ENCODE measurements at places on chromosomes 13 and 19. TPM values are rescaled to one million over a fixed set of nuclear protein-coding genes. Genes with fewer than 3 reads are reported as not detected.

OR10H1 gene
- total RNA-seq, result not detected

DNA sequence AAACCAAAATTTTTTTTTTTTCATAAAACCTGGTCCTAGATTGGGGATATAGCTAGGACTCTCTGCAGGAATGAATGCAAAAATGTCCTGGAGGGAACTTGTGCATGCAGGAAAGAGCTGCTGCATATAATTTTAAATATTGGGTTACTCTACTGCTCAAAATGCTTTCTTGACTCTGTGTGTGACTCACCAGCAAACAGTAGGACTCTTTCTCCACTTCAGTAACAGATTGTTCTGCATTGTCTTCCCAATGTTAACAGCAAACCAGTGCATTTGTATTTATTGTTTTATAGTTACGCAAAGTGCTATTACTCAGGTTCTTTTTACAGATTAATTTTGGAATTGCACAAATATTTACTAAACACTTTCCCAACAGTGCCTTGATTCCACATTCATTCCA is 163.7 kb upstream of the KL start:
- no peak for DNase-seq

GRCh38 chr19:49780861-49781260 is 14.1 kb downstream of the AP2A1 start:
- DNase-seq, result no peak

GRCh38 chr13:103976371-103976770 is 910.2 kb upstream of the SLC10A2 start:
- no peak for DNase-seq

Data from thyroid gland (tissue), 4 donors.